ENCODE measurements at places on chromosomes 7 and 10. TPM values are rescaled to one million over a fixed set of nuclear protein-coding genes. Genes with fewer than 3 reads are reported as not detected.

The PGAM2 gene
- total RNA-seq = not detected

The PDZD7 gene
- total RNA-seq = 0.67 TPM

The SFTPA2 gene
- total RNA-seq = not detected

The DEPP1 gene
- total RNA-seq = 2.0 TPM

The UCN3 gene
- total RNA-seq = not detected

The ETV1 gene
- 2.5 TPM for total RNA-seq

All from A549 treated with Hydrocortisone at 1 μM for 4 hours (cell line).